ENCODE measurements at places on chromosomes 4 and X. TPM values are rescaled to one million over a fixed set of nuclear protein-coding genes. Genes with fewer than 3 reads are reported as not detected.

DNA sequence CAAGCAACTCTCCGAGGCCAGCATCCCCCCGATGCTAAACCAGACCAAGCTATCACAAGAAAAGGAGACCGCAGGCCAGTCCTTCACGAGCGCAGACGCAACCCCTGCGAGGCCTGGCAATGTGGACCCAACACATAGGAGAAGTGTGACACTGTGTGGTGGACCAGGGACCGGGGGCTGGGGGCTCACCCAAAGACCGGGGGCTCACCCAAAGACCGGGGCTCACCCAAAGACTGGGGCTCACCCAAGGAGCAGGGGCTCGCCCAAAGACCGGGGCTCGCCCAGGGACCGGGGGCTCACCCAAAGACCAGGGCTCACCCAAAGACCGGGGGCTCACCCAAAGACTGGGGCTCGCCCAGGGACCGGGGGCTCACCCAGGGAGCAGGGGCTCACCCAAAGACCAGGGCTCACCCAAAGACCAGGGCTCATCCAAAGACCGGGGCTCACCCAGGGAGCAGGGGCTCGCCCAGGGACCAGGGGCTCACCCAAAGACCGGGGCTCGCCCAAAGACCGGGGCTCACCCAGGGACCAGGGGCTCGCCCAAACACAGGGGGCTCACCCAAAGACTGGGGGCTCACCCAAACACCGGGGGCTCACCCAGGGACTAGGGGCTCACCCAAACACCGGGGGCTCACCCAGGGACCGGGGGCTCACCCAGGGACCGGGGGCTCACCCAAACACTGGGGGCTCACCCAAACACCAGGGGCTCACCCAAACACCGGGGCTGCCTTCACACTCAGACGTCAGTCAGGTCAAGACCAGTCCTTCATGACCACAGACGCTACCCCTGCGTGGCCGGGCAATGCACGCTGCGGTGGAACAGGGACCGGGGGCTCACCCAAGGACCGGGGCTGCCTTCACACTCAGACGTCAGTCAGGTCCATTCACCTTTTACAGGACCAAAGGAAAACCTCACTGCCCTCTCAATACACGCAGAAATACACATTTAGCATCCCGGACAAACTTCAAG lies 32.9 kb downstream of the PPP2R3B start:
- no peak overlapping the region for H3K27ac ChIP-seq
- DNase-seq, result no peak
- H3K4me3 ChIP-seq, result no peak overlapping the region
- H3K27me3 ChIP-seq, result no peaks in the 10 kb centered on the region
- no peaks in the 10 kb centered on the region for H3K36me3 ChIP-seq

DNA sequence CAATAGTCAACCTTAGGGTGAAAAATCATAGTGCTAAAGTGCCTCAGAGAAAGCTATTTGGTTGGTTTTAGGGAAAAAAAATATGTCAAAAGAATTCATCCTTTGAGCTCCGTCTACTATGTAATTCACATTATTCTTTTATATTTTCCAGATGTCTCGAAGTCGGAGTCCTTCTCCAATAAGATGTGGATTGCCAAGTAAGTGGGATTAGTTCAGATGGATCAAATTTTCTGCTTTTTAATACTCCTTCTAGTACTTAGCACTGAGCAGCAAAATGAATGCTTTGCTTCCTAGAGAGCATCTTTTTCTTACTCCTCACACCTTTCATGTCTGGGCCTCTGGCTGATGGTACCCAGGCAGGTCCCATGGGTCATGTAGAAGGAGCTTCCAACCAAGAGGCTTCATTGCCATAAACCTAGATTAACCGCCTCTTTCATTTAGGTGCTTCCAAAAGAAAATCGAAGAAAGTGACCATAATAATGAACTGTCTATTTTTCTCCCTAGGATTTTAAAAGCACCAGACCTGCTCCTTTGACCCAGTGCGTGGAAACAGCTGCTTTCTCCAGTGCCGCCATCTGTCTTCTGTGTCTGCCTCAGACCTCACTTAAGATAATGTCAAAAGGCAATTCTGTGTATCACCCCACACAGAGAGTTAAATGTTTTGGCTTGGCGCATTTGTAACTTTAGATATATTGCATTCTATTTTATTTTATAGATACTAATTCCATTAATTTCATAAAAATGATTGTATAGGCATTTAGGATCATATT lies 43.5 kb downstream of the SPATA18 start:
- no peak overlapping the region for H3K27ac ChIP-seq
- H3K27me3 ChIP-seq, result no peaks in the 10 kb centered on the region
- DNase-seq, result no peak
- H3K36me3 ChIP-seq, result no peaks in the 10 kb centered on the region

GRCh38 chr4:3463556-3464348 lies 646 bp downstream of the DOK7 start:
- DNase-seq, result no peak
- no peaks in the 10 kb centered on the region for H3K4me1 ChIP-seq
- H3K36me3 ChIP-seq, result no peaks in the 10 kb centered on the region
- no peak overlapping the region for H3K27ac ChIP-seq
- H3K4me3 ChIP-seq, result no peak overlapping the region

DNA sequence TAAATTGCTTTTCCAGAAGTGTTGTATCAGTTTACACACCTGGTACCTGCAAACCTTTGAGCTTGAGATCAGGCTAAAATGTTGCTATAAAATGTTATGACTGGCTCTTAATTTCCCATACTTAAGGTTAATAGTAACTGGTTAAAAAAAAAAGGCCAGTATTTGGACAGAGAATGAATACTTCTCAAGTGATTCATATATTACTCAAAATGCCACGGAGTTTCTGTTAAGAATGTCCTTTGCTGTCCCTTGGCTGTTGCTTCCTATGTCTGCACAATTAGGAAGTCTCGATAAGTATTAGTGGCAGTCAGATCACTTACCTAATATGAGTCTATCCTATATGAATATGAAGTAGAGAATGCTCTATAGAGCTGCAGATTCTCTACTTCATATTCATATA lies 232.2 kb upstream of the IGFBP7 start:
- no peak overlapping the region for H3K4me3 ChIP-seq
- H3K36me3 ChIP-seq, result no peaks in the 10 kb centered on the region
- H3K27ac ChIP-seq, result no peak overlapping the region
- DNase-seq, result peak; percentile 76
- H3K4me1 ChIP-seq, result no peaks in the 10 kb centered on the region

DNA sequence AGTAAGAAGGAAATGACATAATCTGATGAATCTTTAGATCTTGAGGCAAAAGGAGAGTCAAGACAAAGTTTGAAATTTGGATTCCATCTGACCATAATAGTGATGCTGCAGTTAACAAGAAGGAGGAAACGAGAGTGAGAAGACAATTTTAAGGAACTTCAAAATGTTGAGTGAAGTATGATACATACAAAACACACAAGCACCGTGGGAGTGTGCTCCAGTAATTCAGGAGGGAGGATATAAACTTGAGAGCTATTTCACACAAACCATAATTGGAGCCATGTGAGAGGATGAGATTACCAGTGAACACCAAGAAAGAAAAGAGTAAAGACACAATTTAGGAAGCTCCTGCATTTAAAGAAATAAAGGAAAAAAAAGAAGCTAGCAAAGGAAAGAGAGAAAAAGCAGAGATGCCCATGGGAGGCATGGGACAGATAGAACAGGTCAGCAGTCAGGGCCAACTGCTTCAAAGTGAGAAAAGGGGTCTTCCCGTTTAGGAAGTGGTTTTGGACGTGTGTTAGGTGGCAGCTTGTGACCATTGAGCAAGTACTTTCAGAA lies 150.7 kb upstream of the SLC7A11 start:
- no peak overlapping the region for H3K4me3 ChIP-seq
- DNase-seq, result no peak
- H3K27me3 ChIP-seq, result no peaks in the 10 kb centered on the region
- H3K4me1 ChIP-seq, result no peaks in the 10 kb centered on the region

GRCh38 chr4:26239801-26240200 lies 81.0 kb upstream of the RBPJ start:
- H3K27me3 ChIP-seq, result no peaks in the 10 kb centered on the region
- no peaks in the 10 kb centered on the region for H3K36me3 ChIP-seq
- H3K4me3 ChIP-seq, result no peak overlapping the region
- peaks cover 9% of the 10 kb centered on the region for H3K4me1 ChIP-seq
- no peak for DNase-seq

GRCh38 chr4:41219421-41219950 lies 5.1 kb upstream of the APBB2 start:
- no peaks in the 10 kb centered on the region for H3K36me3 ChIP-seq
- H3K4me1 ChIP-seq, result no peaks in the 10 kb centered on the region
- no peak overlapping the region for H3K4me3 ChIP-seq
- no peak overlapping the region for H3K27ac ChIP-seq

Gene SOD3
- total RNA-seq, result 34.8 TPM

- no peak for DNase-seq
- H3K4me3 ChIP-seq, result no peak overlapping the region
- H3K27me3 ChIP-seq, result no peaks in the 10 kb centered on the region
- no peaks in the 10 kb centered on the region for H3K36me3 ChIP-seq
These were observed 40.1 kb downstream of the FAM241A start for GRCh38 chr4:112185334-112185733.

All from fibroblast of lung (primary cell).